Upper lobe of left lung (tissue), 6 donors: ENCODE measurements at places on chromosomes 11 and 22.

GRCh38 chr11:117769533-117769932 is 27.5 kb downstream of the DSCAML1 start:
- no peak for DNase-seq

DNA sequence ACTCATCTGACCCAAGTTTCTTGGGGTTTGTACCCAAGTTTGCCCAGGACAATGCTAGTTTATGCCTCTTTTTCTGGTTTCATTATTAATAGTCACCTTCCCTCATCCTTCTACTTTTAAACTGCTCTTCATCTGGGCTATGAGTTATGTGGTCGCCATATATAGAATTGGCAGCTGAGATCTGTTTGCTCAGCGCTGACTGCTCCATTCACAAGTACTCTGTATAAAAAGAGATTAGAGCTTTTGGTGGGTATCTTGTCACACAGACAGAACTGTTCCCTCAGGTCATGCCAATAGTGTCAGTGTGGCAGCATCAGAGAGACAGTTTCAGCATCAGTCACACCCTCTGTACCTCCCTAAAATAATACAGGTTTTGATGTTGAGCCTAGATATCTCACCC is 326.0 kb downstream of the RAB38 start:
- no peak for DNase-seq

DNA sequence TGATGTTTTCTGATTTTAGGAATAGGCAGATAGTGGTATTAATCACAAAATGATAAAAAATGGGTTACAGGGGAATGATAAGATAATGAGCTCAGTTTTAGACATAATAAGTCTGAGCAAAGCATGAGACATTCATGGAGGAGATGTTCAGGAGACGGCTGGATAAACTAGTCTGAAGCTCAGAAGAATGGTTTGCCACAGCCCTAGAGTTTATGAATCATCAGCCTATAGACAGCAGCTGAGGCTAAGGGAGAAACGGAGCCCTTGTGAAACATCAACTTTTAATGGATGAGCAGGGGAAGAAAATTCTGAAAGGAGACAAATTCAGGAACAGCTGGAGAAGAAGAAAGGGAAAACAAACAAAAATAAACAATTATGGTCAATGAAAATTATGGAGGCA is 87.2 kb downstream of the RELT start:
- DNase-seq: no peak

DNA sequence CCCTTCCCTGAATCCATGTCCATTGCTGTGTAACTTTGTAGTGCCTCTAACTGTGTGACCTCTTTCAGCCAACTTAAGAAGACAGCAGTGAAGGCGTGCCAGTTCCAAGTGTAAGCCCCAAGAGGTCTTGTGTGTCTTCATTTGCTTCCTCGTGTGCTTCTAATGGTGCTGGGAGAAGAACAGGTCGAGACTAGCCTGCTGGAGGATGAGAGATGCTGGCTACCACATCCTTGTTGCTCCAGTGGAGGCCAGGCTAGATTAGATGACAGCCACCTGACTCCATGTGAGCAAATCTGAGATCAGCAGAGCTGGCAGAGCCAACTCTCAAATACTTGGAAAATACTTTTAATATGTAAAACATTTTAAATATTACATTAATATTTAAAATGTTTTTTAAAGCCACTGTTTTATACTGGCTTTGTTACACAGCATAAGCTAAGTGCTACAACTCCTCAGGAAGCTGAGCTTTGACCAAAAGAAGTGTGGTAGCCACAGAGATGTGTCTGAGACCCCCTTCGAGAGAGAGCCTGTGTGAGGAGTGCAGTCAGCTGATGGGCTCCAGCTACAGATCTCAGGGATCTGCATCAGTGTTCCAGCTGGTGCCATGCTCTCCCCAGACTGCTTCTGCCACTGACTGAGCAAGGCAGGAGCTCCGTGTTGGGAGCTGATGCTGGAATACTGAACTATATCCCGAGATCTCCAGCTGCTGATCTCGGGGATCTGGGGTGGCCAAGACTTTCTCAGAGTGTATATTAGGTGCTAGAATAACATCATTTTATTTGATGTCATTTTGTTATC is 8.9 kb downstream of the KCNJ11 start:
- DNase-seq: no peak
